ENCODE measurements at places on chromosomes 11 and 22.

GRCh38 chr11:19910931-19911330 lies 198.3 kb downstream of the NAV2 start:
- DNase-seq = peak; percentile 21

DNA sequence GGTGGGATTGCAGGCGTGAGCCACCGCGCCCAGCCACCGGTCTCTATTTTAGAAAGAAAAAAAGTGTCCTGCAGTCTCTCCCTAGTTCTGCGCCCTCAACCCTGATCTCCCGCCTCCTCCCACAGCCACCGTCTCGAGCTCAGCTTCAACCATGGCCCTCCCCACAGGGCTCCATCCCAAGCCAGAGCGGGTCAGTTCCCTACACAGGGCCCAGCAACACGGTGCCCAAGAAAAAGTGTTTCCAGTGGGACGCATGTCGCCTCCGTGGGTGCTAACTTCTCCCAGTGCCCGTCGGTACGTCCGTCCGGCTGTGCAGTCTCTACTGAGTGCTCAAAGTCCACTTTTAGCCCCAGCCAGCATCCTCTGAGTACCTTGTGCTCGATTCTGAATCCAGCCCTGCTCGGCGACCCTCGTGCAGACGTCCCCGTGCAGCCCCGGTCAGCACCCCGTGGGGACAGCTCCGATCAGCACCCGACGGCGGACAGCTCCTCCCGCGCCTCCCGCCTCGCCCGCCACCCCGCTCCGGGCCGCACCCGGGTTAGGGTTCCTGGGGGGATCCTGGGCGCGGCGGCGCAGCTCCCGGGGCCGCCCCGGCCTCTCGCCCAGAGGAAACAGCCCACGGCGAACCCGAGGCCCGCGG lies 657 bp upstream of the MAPK8IP2 start:
- no peak for DNase-seq

GRCh38 chr11:128599729-128600128 lies 12.4 kb upstream of the ETS1 start:
- DNase-seq = no peak

- no peak for DNase-seq
These were observed 4.5 kb downstream of the FAM83F start for GRCh38 chr22:39999144-39999757.

- no peak for DNase-seq
These were observed 15.7 kb downstream of the ZNF214 start for GRCh38 chr11:7004482-7004881.

- no peak for DNase-seq
These were observed 40.6 kb downstream of the TRMU start for GRCh38 chr22:46376111-46376510.

GRCh38 chr11:19598456-19598855 lies 114.2 kb upstream of the NAV2 start:
- DNase-seq = no peak

GRCh38 chr22:39148727-39149535 lies 3.5 kb downstream of the CBX7 start:
- DNase-seq = no peak

GRCh38 chr22:50600538-50600937 lies at the start of gene MAPK8IP2:
Gene MAPK8IP2 (plus strand): TSS chr22:50600793. CDS start chr22:50600819, 26 bp downstream.
- no peak for DNase-seq

DNA sequence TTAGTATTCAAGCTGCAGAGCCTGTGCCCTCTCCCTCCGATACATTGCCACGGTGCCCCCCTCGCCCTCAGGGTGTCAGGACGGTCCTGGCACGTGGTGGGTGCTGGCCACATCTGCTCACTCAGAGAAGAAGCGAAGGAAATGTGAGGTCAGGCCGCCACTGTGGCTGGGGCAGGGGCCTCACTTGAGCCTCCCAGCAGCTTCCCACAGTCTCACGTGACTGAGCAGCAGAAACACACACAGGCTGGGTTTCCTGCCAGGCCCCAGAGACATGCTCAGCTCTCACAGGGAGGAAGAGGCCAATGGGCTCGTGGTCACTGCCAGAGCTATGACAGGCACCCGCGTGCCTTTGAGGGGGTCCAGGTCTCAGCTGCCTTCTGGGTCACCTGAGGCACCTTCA lies 37.9 kb upstream of the PRR5 start:
- no peak for DNase-seq

DNA sequence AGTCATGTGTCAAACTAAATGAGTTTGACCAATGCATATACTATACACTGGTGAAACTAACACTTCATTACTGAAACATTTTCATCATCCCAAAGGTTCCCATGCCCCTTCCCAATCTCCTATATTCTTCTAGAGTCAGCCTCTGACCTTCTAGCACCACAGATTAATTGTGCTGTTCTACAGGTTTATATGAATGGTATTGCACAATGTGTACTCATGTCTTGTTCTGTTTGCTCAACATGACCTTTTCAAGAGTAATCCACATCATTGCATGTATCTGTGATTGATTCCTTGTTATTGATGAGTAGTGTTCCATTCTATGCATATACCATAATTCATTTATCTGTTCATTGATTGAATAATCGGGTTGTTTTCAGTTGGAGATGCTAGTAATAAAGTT lies 7.5 kb upstream of the OR8G1 start:
- no peak for DNase-seq

- DNase-seq = no peak
These were observed 11.0 kb upstream of the MICALL1 start for GRCh38 chr22:37894939-37895670.

DNA sequence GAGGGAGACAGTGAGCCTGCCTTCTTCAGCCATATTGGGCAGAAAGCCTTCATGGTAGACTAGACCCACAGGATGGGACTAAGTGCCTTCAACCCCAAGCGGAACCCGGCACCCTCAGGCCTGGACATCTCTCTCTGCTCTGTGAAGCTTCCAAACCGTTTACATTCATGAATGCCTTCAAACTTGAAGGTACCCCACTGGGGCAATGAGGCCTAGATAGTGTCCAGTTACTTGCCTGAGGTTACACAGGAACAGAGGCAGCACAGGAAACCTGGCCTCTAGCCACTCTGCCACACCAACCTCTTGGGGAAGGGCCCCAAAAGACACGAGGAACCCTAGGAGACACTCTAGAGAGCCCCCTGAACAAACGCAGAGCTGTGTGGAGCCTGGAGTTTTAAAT lies 14.5 kb upstream of the CYP2R1 start:
- DNase-seq = no peak

DNA sequence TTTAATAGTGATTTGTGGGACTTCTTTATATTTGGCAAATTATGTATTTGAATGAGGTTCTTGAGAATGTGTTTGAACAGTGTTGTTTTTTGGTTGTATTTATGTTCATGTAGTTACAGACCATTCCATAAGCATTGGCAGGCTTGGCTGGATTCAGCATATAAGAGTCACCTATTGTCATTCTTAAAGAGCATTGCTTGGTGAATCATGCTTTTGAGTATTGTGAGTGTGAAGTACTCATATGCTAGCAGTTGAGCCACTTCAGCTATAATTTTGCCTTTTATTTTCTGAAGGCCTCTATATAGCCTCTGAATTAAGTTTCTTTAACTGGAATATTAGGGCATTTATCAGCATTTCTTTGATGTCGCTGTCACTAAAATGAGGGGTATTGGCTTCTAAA lies 110.0 kb upstream of the GAL start:
- peak; percentile 30 for DNase-seq

DNA sequence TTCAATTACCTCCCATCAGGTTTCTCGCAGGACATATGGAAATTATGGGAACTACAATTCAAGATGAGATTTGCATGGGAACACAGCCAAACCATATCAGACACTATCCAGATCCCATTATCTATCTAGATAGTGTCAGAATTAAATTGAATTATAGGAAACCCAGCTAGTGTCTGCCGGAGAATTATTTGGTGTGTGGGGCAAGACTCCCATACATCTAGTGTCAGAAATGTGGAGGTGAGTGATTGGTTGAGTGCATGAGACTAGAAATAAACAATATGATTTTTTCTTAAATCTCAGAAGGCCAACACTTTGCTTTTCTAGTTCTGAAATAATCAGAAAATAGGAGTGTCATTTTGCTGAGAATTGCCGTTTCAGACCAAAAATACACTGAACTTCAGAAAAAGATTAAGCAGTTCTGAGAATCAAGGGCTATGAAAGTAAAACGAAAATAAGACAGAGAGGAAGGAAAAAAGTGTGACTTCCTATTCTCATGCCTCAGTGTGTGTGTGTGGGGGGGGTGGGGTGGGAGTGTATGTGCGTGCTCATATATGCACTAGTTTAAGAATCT lies 21.3 kb downstream of the CASP12 start:
- DNase-seq = no peak

GRCh38 chr22:47372111-47372581 lies 609.7 kb downstream of the TBC1D22A start:
- DNase-seq = no peak

DNA sequence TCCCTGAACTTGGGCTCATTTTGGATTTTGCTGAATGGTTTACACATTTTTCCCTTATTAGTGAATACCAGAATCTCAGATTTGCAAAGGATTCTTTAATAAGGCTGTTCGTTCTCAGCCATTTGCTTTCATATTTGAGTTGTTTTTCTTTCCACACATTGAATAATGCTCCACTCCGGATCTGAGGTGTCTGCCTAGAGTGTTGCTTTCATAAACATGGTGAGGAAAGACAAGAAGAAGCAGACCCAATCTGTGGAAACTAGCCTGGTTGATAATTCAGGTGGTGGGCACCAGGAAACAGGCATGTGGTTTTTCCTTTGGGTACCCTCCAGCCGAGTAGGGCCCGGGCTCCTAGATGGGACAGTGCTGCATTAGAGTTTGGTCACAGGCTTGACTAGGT lies 35.0 kb downstream of the LDLRAD3 start:
- no peak for DNase-seq

DNA sequence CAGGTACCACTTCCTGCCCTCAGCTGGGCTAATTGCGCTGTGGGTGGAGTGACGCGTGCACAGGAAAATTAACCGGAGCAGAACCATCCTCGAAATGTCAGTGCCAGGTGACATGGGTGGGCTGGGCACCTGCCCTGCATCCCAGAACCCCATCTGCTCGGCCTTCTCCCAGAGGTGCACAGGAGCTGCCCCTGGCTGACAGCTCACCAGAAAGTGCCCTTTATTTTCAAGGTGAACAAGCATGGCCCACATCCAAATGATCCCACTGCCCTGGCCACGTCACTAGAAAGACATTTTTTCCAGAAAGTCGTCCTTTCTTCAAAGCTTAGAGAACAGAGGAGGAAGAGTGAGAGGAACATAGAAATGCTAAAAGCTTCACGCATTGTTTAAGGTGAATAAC lies 4.1 kb upstream of the ELFN2 start:
- no peak for DNase-seq

DNA sequence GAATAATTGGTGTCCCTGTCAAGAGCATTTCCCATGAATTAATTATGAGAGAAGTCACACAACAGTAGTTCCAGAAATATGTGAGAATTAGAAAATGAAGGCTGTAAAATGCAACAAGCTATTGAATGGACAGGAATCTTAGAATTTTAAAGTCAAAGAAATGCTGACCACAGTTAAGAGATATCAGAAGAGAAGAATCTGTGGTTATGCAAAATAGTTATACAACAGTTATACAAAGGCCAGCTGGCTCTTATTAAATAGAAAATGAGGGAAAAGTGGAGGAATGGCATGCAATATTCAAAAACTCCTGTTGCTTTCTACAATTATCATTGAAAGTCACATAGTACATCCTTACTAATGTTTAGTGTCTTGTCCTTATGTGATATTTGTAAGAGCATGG lies 27.4 kb downstream of the CASP12 start:
- DNase-seq = no peak

DNA sequence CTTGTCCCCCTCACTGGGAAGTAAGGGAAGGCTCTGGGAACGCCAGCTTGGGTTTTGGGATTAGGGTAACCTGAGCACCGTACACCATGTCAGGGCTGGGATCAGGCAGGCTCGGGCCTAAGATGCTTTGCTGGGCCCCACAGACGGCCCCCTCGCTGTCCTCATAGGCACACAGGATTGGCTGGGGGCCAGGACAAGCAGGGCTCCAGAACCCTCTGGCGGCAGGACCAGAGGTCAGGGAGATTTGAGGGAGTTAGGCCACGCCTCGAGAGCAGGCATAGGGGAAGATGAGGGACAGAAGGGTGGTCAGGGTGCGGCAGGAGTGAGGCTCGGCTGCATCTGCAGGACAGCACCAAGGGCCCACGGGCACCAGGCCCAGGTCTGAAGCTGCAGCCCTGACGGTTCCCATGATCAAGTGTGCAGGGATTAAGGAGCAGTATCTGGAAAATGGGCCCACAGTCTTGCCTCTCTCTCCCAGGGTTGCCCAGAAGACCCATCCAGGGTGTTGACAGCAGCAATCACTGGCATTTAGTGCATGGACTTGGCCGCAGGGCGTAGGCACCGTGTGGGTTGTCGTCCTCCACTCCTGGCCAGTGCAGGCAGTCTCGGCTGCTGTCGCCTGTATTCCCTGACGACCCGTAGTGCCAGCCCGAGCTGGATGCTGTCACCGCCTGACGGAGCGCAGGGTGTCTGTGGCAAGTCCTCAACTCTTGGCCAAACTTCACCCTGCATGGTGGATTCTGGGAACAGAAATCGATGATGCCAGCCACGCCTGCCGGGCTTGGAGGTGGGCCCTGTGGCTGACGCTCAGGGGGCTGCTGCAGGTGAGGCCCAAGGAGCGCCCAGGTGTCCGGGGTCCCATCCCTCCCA lies 15.7 kb upstream of the GNB1L start:
- no peak for DNase-seq

DNA sequence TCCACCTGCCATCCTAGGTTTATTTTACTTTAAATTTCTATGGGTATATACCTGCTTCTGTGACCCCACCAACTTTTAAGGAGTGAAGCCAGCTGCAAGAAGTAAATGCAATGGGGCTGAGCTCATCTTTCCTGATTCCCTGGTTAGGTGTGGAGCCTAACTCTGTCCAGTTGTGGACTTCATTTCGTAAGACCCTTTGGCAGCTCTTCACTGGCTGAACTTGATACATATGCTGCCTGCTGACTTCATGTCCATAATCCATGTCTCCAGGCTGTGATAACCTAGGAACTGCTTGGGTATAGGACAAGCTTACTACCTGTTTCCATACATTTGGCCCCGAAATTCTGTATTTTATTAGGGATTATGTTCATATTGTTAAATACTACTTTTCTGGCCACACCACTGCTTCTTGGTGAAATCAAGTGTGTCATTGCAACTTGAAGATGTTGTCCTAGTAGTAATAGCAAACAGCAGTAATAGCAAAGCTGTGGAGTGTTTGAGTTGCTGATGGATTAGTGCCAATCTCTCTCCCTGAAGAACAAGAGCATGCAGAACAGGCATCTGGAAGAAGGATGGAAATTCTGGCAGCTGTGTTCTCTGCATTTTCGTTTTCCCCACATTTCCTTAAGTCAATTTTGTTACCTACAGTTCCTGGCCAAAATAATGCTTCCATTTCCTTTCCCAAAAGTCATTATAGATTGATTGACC lies 31.2 kb downstream of the LDLRAD3 start:
- peak; percentile 25 for DNase-seq

GRCh38 chr11:34145073-34145472 lies 39.6 kb downstream of the NAT10 start:
- no peak for DNase-seq

DNA sequence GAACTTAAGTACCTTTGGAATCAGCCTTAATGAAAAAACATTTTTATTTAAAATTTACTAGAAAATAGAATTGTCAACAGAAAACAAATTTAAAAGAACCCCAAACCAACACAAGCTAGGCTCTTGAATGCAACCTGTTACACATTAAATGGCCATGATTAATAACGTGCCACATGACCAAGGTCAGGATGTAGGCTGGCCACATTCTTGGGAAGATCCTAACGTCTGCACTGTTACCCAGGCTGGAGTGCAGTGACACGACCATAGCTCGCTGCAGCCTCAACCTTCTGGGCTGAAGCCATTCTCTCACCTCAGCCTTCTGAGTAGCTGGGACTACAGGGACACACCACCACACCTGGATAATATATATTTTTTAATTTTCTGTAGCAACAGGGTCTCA lies 126.4 kb upstream of the APOA1 start:
- DNase-seq = no peak

- DNase-seq = no peak
These were observed 597.1 kb downstream of the BUD13 start for GRCh38 chr11:116175707-116176106.

All from NCI-H2029 (cell line).